ENCODE measurements at places on chromosomes 6 and 20.

DNA sequence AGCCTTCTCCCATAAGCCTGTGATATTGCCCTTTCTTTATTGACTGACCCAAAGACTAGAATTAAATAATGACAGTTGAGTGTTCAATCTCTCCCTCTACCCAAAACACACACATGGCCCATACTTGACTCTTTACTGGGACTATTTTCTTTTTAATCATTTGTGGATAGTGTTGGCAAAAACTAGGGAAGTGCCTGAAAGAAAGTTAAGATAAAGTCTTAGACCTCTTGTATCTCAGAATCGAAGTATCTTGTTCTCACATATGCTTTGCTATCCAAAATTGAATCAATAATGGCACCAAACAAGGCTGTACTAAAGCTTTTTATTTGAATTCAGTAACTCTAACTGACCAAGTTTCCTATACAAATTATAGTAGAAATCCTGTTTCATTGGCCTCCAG is 19.0 kb downstream of the TMEM244 start:
- no peak overlapping the region for H3K4me3 ChIP-seq
- no peak for DNase-seq
- H3K36me3 ChIP-seq = no peaks in the 10 kb centered on the region

DNA sequence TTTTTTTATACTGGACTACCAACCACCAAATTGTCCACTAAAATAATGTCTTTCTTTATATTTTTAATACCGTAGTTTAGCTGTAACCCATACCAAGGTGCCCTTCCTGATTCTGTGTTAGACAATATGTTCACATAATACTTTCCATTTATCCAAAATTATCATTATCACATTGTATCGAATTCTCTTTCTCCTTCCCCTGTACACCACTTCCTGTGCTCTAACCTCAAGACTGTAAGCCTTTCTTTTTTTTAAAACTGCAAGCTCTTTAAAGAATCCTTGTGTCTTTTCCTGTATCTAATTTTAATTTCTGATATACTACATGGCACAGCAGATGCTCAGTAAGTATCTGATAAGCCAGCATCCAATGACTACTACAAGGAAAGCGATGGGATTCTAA is 917.5 kb downstream of the EYS start:
- H3K4me3 ChIP-seq = no peak overlapping the region
- no peak for DNase-seq
- no peak overlapping the region for H3K27ac ChIP-seq
- no peaks in the 10 kb centered on the region for H3K4me1 ChIP-seq

DNA sequence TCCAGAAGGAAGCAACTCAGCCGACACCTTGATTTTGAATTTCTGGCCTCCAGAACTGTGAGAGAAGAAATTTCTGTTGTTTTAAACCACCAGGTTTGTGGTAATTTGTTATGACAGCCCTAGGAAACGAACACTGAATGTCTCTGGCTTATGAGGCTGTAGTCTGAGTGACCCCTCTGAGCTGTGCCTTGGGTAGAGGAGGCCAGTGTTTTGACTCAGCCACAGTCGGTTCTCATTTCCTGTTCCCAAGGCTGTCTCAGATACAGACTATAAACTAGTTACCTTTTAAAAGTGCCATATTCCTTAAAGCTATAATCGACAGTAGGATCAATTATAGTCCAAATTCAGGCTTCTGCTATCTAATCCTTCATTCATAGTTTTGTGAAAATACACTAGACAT is 391.2 kb upstream of the MAP3K7 start:
- no peak overlapping the region for H3K4me3 ChIP-seq
- no peaks in the 10 kb centered on the region for H3K36me3 ChIP-seq
- H3K27me3 ChIP-seq = no peaks in the 10 kb centered on the region
- no peak overlapping the region for H3K27ac ChIP-seq
- H3K4me1 ChIP-seq = no peaks in the 10 kb centered on the region

GRCh38 chr6:69265090-69265489 is 531.7 kb downstream of the LMBRD1 start:
- H3K27ac ChIP-seq = no peak overlapping the region
- no peak overlapping the region for H3K4me3 ChIP-seq
- no peaks in the 10 kb centered on the region for H3K4me1 ChIP-seq
- no peak for DNase-seq
- no peaks in the 10 kb centered on the region for H3K36me3 ChIP-seq

DNA sequence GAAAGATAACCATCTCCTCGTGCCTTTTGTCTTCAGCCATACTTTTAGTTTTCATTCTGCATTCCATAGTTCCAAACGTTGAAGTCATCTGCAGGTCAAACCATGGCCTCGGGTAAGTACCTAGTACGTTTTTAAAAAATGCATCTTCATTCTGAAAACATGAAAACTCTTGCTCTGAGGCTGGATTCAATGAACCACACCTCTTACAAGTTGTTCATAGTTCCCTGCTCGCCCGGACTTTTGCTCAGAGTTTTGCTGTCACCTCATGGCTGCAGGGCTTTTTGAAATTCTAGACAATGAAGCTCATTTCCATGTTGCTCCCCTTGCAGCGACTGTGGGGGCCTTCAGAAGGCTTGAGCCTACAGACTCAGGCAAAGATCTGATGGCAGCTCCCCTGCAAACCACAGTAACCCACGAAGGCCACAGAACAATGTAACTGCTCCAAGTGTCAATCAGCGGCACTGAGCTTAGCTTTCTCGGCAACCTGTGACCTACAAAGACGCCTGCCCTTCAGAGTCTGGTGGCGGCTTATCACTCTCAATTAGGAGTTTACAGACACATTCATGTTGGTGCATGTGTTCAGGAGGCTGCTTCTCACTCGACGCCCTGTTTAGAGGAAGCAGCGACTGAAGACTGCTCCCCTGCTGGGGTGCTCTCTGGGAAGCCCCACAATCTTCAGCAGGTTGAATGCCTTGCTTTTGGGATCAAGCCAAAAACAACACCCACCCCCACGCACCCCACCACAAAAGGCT is 61.2 kb downstream of the FOXC1 start:
- H3K27ac ChIP-seq = no peak overlapping the region
- H3K4me3 ChIP-seq = no peak overlapping the region
- H3K4me1 ChIP-seq = no peaks in the 10 kb centered on the region
- H3K27me3 ChIP-seq = no peaks in the 10 kb centered on the region
- DNase-seq = peak; percentile 32

DNA sequence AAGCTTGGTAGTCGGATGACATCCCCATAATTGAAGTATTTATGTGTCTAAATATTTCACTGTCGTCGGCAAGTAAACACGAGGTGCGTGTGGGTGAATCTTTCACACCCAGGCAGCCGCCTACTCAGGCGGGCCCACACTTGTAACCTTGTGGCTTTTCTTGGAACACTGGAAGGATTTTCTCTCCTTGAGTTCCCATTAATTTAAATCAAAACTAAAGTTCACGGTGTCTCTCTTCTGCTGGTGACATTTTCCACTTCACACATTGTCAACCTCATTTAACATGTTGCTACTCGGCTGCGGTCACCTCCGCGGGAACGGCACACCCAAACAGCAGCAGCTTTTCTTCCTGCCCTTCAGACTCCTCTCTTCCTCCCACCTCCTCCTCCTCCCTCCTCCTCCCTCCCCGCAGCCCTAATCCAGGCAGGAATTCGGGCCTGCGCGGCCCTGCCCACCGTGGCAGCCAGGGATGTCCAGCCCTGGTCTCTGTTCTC is 336.6 kb downstream of the QKI start:
- H3K4me1 ChIP-seq = no peaks in the 10 kb centered on the region
- H3K4me3 ChIP-seq = no peak overlapping the region
- no peak for DNase-seq
- H3K27me3 ChIP-seq = no peaks in the 10 kb centered on the region
- H3K27ac ChIP-seq = no peak overlapping the region

- H3K36me3 ChIP-seq = no peaks in the 10 kb centered on the region
- H3K4me3 ChIP-seq = peak overlapping the region; percentile 75
- H3K27ac ChIP-seq = peak overlapping the region; percentile 84
- H3K27me3 ChIP-seq = no peaks in the 10 kb centered on the region
- DNase-seq = peak; percentile 32
Observed at GRCh38 chr6:11043378-11043960, 636 bp downstream of the ELOVL2 start.

- peak overlapping the region; percentile 44 for H3K27ac ChIP-seq
- no peaks in the 10 kb centered on the region for H3K27me3 ChIP-seq
- no peaks in the 10 kb centered on the region for H3K36me3 ChIP-seq
- no peak overlapping the region for H3K4me3 ChIP-seq
- peaks cover 9% of the 10 kb centered on the region for H3K4me1 ChIP-seq
Observed at GRCh38 chr6:158715330-158716311, 65.8 kb downstream of the SYTL3 start.

DNA sequence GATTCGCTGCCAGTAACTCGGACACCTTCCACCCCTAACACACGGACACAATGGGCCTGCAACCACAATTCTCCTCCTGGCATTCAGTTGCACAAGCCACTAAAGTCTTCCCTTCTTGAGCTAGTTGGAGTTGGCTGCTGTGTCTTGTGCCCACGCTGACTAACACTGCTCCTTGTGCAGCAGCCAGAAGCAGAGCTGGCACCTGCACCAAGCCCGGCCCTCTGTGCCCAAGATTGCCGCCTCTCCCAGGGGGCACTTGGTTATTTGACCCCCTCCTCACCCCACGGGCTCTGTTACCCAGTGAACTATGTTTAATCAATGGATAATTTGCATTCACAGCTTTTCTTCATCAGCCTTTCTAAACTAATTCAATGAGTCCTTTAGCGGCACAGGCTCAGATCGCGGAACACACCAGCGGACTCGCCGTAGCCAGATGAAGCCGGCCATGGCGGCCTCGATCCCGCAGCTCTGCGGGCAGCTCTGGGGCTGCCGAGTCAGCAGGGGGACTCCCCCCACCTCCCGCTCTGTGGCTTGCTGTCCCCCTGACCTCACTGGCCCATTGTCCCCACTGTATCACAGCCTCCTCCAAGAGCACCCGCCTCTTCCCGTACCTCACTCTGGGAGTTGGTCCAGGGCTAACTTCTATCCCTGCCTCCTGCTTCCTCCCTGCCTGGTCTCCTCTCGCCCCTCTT is 94.8 kb upstream of the AFDN start:
- peaks cover 18% of the 10 kb centered on the region for H3K4me1 ChIP-seq
- H3K27me3 ChIP-seq = no peaks in the 10 kb centered on the region
- H3K27ac ChIP-seq = no peak overlapping the region
- no peaks in the 10 kb centered on the region for H3K36me3 ChIP-seq
- no peak for DNase-seq
- H3K4me3 ChIP-seq = peak overlapping the region; percentile 44

DNA sequence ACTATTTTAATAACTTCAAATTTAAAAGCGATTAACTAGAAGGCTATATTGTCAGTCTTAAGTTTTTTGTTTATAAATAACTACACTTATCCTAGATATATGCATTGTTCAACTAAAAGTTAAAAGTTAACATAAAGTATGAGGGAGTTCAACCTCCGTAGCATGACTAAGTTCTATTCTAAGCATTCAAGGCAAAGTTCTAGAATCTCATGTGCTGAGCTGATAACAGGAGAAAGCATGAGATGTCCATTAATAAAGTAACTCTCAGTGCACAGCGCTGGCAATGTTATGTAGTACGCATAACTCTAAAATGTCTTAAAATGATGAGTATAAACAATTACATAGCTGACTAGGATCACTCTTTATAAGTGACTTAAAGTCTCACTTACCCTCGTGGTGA is 264.8 kb downstream of the RNGTT start:
- no peaks in the 10 kb centered on the region for H3K4me1 ChIP-seq
- H3K27ac ChIP-seq = no peak overlapping the region
- H3K27me3 ChIP-seq = no peaks in the 10 kb centered on the region
- H3K4me3 ChIP-seq = no peak overlapping the region
- DNase-seq = no peak

DNA sequence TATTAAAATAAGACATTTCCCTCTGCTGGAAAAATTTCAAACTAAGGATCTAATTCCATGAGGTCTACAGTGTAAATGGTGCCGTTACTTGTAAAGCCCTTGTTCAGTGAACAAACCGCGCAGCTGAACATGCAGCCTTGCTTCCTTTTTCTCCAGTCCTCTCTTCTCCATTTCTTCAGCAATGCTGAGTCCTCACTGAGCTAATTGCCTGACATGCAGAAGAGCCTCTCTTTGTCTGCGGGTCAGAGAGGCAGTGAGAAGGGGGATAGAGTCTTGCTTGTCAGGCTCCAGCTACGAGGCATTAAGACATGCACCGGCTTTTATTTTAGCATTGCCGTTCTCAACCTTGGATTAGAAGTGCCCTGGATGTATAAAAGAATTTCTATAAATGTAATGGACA is 25.7 kb downstream of the ZDHHC14 start:
- no peak overlapping the region for H3K27ac ChIP-seq
- H3K36me3 ChIP-seq = no peaks in the 10 kb centered on the region
- peaks cover 11% of the 10 kb centered on the region for H3K4me1 ChIP-seq
- H3K4me3 ChIP-seq = no peak overlapping the region
- H3K27me3 ChIP-seq = no peaks in the 10 kb centered on the region

DNA sequence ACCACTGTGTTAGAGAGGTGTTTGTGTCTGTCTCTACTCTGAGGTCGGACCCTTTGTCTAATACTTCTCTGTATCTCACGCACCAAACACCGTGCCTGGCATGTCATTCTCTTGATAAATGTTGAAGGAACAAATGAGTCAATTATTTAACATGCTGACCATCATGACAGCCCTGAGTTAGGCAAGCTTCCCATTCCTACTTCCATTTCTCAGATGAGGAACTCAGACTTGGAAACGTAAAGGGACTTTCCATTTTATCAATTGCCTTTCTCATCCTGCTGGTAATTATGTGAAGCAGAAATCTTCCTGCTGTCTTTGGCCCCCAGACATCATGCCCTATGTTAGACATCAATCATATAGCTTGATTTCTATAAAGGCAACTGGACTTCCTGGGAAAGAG is 227.0 kb upstream of the ECI2 start:
- H3K4me1 ChIP-seq = peaks cover 15% of the 10 kb centered on the region
- no peak overlapping the region for H3K4me3 ChIP-seq
- no peaks in the 10 kb centered on the region for H3K36me3 ChIP-seq
- no peak overlapping the region for H3K27ac ChIP-seq

- no peaks in the 10 kb centered on the region for H3K27me3 ChIP-seq
- no peaks in the 10 kb centered on the region for H3K4me1 ChIP-seq
- no peak for DNase-seq
- H3K4me3 ChIP-seq = peak overlapping the region; percentile 51
- H3K27ac ChIP-seq = no peak overlapping the region
Observed at GRCh38 chr20:4776079-4776630, 54.4 kb downstream of the PRND start.

GRCh38 chr6:44527583-44528369 is 140.3 kb downstream of the CDC5L start:
- H3K4me1 ChIP-seq = peaks cover 6% of the 10 kb centered on the region
- no peak for DNase-seq
- H3K27me3 ChIP-seq = no peaks in the 10 kb centered on the region
- no peaks in the 10 kb centered on the region for H3K36me3 ChIP-seq

GRCh38 chr20:47680804-47681529 is 104.3 kb downstream of the SULF2 start:
- H3K27me3 ChIP-seq = no peaks in the 10 kb centered on the region
- no peaks in the 10 kb centered on the region for H3K36me3 ChIP-seq
- no peak overlapping the region for H3K4me3 ChIP-seq

Data from testis (tissue), 5 donors.